Kidney capillary endothelial cell (primary cell): ENCODE measurements at places on chromosomes 12 and 14.

DNA sequence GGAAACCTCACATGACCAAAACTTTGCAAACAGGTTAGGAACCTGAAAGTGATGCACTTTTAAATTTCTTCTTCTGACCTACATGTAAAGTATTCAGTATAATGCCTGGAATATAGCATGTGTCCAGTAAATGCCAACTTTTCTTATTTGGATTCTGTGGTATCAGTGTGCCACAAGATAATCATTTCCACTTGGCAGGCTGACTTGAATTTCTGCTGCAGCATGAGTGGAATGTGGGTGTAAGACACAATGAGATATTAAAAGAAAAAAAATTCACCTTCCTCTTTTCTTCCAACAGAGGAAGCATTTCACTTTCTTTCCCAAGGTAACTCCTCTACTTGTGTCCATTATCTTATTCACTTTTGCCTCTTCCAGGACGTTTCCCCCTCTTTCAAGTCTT lies 141.9 kb upstream of the PRKD1 start:
- no peak for DNase-seq

DNA sequence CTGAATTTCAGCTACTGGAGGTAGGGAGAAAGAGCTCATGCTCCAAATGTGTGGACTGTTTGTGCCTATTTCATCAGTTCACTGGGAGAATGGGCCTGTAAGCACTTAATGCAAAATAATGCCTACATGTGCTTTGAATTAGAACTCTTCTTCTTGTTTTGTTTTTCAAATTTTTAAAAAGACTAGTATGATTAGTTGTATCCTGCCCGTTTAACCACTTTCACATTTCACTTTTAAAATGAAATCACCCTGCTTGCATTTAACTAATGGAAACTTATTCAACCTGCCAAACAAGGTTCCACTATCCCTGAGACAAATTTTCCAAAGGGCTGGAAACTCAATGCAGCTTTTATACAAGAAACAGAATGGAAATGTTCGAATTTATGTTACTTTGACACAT lies 79.7 kb downstream of the SAMD4A start:
- DNase-seq = no peak

DNA sequence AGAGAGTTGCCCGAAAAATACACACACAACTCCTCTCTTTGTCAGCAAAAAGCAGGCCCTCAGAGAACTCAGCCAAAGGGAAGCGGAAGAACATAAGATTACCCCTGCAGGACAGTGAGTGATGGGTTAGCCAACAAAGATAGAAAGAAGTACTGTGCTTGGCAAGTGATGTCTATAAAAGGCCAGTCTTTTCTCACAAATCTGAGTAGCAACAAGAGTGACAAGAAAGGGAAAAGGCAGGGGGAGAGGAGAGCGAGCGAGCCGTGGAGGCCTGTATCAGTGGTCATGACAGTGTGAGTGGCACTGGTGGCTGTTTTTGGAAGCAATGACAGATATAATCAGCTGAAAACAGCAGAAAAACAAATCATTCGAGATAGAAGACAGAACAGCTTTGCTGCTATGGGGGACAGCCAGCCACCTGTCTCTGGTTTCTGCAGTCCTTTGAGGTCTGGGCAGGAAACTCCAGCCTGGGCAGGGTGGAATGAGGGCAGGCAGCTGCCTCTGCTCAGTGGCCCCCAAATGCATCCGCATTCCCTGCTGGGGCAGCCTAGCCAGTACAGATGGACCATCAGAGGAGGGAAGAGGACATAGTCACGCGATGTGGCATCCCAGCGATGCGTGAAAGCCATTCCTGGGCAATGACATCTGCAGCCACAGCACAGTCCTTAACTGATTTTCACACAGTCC lies 74.7 kb downstream of the TRIM9 start:
- no peak for DNase-seq

DNA sequence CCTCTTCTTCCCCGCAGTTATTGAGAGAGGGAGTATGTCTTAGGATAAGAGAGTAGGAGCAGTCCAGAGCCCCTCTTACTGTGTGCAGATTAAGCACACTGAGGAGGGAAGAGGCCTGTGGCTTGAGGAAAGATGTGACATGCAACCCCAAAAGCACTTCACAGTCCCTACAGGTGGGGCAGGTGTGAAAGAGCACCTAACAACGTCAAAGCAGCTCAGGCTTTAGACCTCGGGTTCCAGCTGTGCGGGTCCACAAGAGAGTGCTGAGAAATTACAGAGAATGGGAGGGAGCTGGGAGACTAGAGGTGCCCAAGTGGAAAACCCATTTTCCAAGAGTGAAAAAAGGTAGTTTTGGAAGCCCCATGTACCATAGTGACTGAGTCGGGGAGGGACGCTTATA lies 127.6 kb downstream of the SLC25A47 start:
- DNase-seq = no peak

DNA sequence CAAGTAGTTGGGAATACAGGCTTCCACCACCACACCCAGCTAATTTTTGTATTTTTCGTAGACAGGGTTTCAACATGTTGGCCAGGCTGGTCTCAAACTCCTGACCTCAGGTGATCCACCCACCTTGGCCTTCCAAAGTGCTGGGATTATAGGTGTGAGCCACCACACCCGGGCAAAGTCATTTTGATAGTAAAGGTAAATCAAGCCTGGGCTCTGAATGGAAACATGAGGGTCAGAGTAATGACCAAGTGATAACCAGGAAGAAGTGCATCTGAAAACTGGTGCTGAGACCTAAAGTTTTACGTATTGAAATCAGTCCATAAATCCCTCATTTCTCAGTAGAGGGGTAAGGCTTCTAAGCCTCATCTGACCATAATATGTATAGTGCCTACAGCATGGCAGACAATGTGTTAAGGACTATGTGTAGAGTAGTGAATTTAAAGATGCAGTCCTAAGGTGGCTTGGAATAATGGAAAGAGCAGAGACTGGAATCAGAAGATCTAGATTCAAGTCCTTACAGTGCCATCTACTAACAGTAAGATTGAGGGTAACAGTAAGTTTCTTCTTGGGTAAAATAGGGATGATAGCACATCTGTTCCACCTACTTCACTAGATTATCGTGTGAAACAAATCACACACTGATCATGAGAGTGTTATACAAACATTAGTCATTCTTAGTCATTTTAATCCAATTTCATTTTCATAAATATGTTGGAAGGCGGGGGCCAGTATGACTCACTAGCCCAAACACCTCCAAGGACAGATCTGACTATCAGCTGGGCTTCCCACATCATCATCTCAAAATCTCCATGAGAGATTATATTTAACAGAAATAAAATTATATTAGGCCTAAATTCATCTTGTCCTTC lies 11.2 kb downstream of the MAP4K5 start:
- DNase-seq = peak; percentile 66
